ENCODE measurements at places on chromosomes 5 and 9.

- DNase-seq: no peak
Observed at GRCh38 chr9:93068956-93069355, 10.5 kb downstream of the SUSD3 start.

GRCh38 chr5:168169791-168170190, 121.7 kb upstream of the WWC1 start:
- no peak for DNase-seq

DNA sequence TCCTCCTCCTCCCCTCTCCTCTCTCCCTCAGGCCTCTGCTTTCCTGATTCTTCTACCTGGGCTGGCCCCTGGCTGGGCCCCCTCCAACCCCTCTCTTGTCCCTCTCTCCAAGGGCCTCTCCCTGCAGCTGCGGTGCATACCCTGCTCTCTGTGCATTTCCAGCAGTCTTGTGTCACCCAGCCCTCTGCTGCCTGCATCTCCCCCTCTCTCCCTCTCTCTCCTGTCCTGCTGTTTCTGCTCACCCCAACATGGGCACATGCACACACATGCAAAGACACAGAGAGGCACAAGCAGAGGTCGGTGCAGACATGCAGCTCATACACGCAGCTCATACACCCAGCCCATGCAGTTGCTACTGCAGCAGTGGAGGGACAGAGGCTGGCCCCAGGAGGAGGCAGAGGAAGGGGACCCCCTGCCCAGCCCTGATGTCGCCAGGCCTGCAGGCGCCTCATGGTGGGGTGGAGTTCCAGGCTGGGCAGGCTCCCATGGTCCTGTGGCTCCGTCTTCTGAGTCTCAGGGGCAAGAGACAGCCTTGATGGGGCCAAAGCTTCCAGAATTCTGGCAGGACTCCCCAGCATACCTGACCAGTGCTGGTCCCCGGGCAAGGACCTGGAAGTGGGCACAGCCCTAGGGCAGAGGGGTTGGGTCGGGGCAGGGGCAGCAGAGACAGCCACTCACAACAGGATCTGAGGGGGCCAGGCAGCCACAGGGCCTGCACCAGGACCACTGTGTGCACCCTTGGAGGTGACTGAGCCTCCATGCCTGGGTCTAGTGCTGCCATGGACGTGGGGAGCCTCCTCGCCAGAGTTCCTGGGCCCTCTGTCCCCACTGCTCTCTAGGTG, 216.9 kb downstream of the C9orf50 start:
- DNase-seq: no peak

DNA sequence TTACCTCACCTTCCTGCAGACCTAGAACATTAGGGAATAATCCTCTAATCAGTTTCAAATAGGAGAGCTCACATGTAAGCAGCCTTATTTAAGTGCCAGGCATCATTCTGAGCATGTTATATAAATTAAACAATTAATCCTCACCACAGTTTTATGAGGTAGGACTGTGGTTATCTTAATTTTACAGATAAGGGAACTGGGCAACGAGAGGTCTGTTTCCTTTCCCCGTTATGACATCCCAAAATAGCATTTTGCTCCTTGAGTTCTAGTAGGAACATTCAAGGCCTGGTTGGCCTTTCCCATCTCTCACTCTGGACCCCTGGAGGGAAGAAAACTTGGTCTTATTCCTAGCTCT, 19.1 kb upstream of the IFNB1 start:
- no peak for DNase-seq

DNA sequence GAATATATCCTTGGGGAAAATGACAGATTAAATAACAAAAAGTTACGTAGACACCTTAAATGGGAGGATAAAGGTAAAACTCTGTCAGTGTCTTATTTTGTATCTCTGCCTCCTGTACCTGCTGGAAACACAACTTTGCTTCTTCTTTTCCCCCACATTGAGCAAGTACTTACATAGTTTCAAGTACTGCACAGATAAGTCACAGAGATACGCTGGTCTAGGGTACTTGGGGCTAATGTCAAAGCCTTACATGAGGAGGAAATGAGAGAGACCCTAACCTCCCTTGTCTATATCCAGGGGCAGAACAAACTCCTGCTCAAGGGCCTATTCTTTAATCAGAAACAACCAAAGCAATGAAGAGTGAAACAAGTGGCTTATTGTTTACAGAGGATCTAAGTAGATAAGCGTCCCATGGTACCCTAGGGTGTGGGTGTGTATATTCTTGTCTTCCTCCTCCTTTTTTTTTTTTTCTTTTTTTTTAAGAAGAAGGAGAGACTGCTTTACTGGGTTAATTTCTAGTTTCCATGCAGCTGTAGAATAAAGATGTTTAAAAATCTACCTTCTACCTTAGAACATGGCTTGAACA, 43.1 kb downstream of the ELL2 start:
- DNase-seq: no peak

DNA sequence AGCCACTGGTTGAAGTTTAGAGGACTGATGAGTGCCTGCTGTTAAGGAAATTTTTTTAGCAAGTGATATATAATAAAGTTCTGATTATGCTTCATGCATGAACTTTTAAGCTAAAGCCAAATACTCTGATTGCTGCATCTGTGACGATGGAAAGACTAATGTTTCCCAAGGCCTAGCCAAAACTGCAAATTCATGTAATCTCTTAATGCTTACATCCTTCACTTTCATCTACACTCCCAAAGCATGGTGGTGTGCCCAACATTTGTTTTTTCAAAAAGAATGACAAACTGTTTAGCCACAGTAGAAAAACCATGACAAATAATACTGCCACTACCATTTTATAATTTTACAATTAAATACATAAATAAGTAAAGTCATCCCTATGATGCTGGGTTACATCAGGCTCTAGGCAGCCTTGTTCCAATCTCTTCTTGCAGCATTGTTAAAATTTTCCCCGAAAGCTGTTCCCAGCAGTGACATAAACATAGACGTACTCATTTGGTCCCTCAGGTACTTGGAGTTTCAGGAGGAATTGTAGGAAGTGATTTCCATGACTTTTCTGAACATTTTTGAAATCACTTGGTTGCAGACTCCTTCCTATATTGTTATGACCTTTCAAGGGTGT, 625.3 kb upstream of the DMAC1 start:
- DNase-seq: no peak

DNA sequence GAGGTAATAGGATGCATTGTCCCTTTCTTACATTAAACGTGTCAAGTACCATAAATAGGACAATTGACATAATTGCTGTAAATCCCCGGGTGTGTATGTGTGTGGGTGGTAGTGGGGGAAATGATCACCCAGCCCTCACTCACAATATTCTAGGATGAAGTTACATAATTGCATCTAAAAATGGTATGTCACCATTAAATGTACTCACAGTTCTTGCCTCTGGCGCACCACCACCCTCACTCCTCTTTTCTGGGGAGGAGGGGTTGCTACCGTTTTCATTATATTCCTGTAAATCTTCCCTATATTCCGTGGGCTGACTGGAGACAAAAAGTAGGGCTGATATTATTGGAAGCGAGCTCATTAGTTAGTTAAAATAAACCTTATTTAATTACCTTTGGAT, 563.8 kb downstream of the TLR4 start:
- no peak for DNase-seq

GRCh38 chr5:129541648-129542251, 81.7 kb downstream of the ADAMTS19 start:
- DNase-seq: no peak

GRCh38 chr5:84273517-84273883, 111.2 kb downstream of the EDIL3 start:
- no peak for DNase-seq

- no peak for DNase-seq
Observed at GRCh38 chr5:135243556-135244285, 155.3 kb downstream of the MACROH2A1 start.

Data from brain pericyte (primary cell).